ENCODE measurements at places on chromosomes 13 and 19.

GRCh38 chr13:25469169-25469525, 97.4 kb downstream of the ATP8A2 start:
- DNase-seq = no peak

DNA sequence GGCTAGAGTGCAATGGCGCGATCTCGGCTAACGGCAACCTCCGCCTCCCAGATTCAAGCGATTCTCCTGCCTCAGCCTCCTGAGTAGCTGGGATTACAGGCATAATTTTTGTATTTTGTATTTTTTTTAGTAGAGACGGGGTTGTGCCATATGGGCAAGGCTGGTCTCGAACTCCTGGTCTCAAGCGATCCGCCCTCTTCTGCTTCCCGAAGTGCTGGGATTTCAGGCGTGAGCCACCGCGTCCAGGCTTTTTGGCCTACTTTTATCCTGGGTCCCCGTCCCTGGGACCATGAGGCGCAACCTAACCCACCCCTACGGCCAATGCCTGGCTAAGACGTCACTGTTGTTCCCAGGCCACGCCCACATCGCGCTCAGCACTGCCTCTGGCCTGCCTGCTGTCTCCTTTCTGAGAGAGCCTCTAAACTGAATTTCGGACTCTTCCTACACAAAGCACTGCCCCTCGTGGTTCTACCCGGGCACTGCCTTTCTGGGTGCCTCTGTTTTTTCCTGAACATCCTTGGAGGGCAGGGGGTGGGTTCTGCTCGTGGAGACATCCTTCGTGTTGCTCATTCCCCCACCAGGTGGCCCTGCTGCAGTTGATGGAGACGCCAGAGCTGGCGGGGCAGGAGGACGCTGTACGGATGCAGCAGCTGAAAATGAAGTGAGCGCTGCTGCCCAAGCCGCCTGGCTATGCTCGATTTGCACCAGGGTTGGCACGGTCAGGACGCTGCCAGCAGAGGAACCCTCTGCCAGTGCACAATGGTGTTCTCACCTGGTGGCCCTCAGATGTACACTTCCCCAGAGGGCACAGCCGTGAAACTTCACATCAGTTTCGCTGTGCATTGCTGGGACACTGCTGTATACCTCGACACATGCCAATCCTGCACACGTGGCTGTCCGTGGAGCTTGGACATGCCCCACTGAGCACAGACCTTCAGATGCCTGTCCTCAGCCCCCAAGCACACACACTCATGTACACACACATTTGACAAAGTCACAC, 2.0 kb downstream of the REX1BD start:
- DNase-seq = no peak

- DNase-seq = no peak
Observed at GRCh38 chr13:40613192-40613818, 53.1 kb downstream of the FOXO1 start.

DNA sequence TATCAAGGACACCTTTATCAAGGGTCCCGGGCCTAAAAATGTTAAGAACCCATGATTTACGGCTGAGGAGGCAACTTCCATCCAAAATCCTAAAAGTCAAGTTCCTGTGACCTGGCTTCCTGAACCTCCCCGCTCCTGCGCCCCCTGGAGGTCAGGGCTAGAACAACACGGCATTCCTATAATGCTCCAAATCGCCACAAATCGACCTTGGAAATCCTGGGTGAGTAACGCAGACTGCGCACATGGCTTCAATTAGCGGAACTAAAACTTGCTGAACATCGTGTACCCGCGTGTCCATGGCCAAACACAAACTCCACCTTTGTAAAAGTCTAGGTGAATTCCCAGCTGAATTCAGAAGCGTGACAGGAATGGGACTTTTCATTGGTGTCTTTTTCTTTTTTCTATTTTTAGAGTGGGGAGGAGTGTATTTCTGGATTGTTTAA, 4.3 kb upstream of the C5AR1 start:
- peak; percentile 91 for DNase-seq

DNA sequence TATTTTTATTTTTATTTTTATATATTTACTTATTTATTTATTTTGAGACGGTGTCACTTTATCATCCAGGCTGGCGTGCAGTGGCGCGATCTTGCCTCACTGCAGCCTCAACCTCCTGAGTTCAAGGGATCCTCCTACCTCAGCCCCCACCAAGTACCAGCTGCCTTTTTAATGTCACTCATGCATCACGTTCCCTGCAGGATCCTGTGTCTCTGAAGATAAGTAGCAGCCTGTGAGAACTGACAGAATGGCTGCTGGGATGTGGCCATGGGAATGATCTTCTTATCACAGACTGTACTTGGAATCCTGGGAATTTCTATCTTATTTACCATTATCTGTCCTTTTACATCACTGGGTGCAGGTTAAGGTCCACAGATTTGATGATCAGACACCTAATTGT, 9.2 kb upstream of the ZNF761 start:
- DNase-seq = no peak

DNA sequence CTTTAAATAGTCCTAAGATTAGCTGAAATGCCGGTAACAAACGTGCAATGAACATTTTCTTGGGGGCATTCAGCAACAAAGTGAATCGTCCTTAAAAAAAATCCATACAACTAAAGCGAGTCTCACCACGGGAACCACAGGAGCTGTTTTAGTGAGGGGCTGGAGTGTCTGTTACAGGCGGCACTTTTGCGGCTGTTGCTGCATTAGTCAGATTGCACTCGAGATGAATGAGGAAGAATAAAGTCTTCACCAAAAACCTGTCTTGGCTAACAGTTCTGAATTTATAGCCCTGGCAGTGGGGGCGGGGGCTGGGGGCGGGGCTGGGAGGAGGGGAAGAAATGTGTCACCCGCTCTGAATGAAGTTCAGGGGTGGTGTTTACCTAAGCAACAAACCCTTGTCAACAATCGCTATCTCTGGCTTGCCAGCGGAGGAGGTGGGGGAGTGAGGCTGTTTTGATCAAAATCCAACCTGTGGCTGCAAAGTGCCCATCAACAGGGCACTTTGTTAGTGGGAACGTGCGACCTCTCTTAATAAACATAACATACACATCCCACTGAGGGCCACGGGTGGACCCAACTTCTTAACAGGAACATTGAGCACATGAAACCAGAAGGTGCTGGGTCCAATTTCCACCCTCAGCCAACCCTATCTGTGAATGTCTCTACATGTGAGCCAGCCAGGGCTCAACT, 44.5 kb downstream of the RFX2 start:
- DNase-seq = no peak

DNA sequence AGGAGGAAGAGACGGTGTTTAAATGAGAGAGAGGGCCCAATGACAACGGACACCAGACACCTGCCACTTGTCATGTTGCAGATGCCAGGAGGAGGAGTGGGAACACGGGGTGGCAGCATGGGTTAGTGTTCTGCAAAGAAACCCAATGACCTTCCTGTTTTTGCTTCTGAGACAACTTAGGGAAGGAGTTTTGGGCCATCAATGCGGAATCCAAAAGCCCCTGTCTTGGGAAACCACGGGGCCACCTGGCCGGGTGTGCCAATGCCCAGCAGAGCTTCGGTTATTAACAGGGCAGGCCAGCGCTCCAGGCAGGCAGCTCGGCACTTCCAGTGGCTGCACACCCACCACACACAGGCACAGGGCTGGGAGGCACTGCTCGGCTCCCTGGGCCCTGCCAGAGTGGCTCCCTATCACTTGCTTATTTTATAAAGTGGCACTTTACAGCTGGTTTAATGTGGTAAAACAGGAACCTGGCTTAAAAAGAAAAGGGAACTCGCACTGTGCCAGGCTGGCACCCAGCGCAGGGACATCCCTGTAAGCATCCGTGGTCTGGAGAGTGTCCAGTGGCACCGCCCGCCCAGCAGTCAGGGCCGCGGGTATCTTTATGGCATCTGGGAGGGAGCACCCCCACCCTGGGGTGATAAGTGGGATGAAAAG, 19.1 kb downstream of the ELL start:
- no peak for DNase-seq

DNA sequence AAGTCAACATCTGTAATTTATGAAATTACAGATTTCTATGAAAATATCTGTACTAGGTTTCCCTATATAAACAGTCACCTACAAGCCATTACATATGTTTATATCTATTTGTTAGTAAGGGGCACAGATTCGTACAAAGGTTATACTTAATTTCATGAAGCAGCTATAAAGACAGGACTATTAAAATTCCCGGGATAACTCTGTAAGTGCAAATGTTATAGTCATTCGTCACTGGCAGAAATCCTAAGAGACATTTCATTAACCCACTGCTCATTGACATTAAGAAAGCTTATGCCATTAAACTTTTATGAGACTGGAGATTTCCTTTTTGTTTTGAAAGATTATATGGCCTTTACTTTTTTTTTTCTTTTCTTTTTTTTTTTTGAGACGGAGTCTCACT, 122.9 kb downstream of the MYO16 start:
- no peak for DNase-seq

- no peak for DNase-seq
Observed at GRCh38 chr13:110332750-110333149, 25.7 kb downstream of the COL4A2 start.

DNA sequence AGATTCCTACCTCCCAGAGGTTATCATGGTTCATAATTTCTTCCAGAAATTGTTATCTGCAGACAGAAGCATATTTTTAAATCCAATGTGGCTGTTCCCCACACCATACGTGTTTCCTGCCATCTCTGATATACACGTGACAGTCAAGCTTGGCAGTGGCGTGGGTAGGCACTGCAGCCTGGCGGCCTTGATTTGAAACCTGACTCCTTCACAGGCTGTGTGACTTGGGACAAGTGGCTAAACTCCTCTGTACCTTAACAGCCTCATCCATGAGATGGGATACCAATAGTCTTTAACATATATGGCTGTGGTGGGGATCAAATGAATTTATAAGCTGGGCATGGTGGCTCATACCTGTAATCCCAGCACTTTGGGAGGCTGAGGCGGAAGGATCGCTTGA, 33.2 kb downstream of the DPF1 start:
- no peak for DNase-seq

- no peak for DNase-seq
Observed at GRCh38 chr19:36151144-36152018, 866 bp downstream of the COX7A1 start.

- DNase-seq = no peak
Observed at GRCh38 chr19:18859676-18860301, 28.0 kb downstream of the UPF1 start.

DNA sequence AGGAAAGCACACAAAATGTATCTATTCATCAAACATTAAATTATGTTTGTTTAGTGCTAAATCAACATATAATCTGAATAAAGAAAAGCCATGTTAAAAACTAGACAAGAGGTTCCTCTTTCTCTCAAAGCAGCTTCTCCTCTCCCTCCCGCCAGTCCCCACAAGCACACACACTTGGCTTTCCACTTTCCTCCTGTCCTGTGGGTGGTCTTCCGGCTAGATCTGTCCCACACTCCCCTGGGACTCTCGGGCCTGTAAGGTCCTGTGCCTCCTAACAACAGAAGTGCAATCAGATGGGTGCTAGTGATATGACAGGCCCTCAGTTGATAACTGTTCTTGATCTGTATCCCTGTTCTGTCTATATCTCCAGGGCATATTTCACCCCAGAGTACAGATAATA, 45.6 kb upstream of the RAP2A start:
- DNase-seq = no peak

GRCh38 chr13:87123987-87124784, 547.0 kb upstream of the SLITRK5 start:
- DNase-seq = no peak

- DNase-seq = no peak
Observed at GRCh38 chr19:11538232-11539036, at the start of gene CNN1. Gene CNN1, plus strand, starts transcription at chr19:11538851. Its CDS starts 77 bp downstream, at chr19:11538928.

DNA sequence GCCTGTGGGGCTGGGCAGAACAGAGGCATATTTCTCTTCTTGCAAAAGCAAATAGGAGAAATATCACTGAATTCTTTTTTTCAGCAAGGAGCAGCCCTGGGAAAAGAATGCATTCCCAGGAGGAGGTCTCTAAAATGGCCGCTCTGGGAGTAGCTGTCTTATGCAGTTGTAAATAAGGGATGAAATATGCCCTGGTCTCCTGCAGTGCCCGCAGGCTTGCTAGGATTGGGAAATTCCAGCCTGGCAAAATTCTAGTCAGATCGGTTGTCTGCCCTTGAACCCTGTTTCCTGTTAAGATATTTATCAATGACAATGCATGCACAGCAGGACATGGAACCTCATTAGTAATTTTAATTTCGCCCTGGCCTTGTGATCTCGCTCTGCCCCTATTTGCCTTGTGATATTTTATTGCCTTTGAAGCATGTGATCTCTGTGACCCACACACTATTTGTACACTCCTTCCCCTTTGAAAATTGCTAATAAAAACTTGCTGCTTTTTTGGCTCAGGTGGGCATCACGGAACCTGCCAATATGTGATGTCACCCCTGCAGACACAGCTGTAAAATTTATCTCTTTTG, 1993.2 kb downstream of the PCDH9 start:
- DNase-seq = no peak

- no peak for DNase-seq
Observed at GRCh38 chr13:111898956-111899713, 167.8 kb upstream of the SOX1 start.

DNA sequence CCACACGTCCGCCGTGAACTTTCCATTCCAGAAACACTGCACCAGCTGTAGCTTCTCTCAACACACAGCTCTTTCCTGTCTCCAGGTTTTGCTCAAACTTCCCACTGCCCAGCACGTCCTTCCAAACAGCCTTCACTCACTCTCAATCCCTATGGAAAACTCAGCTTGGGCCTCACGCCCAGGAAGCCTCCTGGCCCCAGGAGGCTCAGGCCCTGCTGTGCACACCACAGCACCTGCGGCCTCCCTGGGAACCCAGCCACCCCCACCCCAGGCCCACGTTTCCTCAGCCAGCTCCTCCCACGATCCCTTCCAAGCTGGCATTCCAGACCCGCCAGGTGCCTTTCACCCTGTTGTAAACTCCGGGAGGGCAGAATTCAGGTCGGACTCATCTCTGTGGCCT, 35.2 kb downstream of the C13orf46 start:
- no peak for DNase-seq

- no peak for DNase-seq
Observed at GRCh38 chr19:5246554-5247155, 94.0 kb downstream of the PTPRS start.

GRCh38 chr19:48630296-48631063, 6.7 kb downstream of the DBP start:
- DNase-seq = no peak

- no peak for DNase-seq
Observed at GRCh38 chr19:48258350-48258749, 2.6 kb upstream of the CARD8 start.

DNA sequence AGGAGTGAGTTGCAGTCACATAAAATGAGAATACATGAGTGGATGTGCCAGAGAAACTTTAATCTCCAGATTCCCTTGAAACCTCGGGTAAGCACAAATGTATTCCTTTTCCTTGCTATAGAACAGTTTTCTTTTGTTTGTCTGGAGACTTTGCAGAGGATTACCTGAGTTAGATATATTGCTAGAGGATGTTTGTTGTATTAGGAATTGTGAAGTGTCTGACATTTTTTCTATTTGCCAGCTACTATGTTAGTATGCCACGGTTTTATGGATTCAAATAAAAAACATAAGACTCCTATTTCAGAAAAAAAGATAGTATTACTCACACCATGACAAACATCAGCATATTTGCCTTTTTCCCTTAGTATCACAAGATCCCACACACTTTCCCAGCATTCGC, 844.9 kb upstream of the SLITRK5 start:
- DNase-seq = no peak
